Left colon (tissue), 2 donors: ENCODE measurements at places on chromosomes 11 and 22. TPM values are rescaled to one million over a fixed set of nuclear protein-coding genes. Genes with fewer than 3 reads are reported as not detected.

TRMU gene
- total RNA-seq, result 30.9 TPM

EFCAB6 gene
- total RNA-seq, result 1.1 TPM

RPS25 gene
- total RNA-seq, result 750 TPM

DCDC1 gene
- total RNA-seq, result not detected

GRAMD4 gene
- total RNA-seq, result 178 TPM

SYT7 gene
- total RNA-seq, result 24.1 TPM

SOX6 gene
- 7.6 TPM for total RNA-seq

SLC5A4 gene
- total RNA-seq, result not detected

GRCh38 chr11:102843489-102843888 lies at the start of gene MMP3:
TSS of gene MMP3 (minus strand) at chr11:102843609. CDS start at chr11:102843546, 63 bp downstream.
- DNase-seq, result no peak

DNA sequence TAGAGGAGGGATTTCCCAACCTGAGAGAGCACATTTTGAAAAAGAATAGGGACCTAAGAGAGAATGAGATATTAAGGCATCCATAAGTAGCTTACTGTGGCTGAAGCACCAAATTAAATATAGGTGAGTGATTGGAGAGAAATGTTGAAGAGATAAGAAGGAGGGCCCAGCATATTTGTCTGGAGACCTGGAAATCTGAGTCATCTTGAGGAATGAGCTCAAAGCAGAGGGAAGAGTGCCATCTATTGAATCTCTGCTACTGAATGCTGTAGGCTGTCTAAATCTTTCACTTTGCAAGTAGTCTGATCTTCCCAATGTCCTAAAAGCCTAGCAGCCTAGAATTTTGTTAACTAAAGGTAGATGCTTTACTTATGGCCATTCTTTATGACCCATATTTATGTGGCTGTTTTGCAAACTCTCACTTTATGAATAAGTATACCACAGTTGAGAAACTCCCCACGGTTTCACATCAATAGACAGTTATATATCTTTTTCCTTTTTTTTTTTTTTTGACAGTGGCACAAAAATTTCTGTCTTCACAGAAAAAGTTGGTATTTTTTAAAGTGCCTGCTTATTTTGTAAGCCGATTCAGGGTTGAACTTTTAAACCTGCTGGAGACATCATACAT lies 2093.5 kb downstream of the LRRC4C start:
- DNase-seq, result no peak

GRCh38 chr11:118046964-118047700 lies 29.7 kb upstream of the TMPRSS4 start:
- DNase-seq, result no peak

- DNase-seq, result no peak
Measured at GRCh38 chr11:11813288-11813962, 28.3 kb upstream of the USP47 start.

DNA sequence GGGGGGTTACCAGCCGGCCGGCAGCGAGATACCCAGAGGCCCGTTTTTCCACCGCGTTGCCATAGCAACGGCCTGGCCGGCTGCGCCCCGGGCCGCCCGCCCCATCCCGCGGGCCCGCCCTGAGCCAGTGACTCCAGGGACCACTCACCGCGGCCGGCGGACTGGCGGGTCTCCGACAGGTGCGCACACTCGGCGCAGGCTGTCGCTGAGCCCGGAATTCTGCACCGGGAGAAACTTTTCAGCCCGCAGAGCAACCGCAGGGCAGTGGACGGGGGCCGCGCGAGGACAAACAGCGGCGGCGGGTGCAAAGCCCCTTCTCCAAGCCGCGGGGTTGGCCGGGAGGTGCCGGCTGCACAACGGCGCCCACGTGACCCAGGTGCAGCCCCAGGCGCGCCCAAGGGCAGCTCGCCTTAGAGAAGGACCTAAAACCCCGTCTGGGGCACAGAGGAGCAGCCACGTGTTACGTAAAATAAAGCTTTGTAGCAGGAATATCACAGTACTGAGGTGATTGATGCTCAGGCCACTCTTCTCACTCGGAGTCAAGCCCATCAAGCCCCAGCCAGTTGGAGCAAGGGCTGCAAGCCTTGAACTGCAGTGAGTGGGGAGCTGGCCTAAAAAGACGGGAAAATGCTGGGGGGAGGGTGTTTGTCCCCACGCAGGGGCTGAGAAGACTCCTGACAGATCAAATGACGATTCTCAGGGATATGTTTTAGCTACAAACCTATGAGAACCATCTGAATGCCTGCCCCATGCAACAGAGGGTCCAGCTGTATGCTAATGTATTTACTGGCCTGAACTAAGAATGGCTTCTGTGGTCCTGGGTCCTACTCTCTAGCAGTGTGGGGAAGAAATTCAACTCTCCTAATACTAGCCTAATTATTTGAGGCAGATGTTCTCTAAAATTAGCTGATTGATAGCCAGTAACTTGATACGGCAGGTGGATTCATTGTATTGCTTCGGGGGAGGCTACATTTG lies at the start of gene STK33:
Gene STK33 (minus strand): TSS at position 294 of the 975 bp plus-strand sequence. CDS start 119,323 bp downstream, outside the sequence.
- DNase-seq, result peak; percentile 51

- DNase-seq, result peak; percentile 41
Measured at GRCh38 chr11:35138606-35138942, 397 bp upstream of the CD44 start.

DNA sequence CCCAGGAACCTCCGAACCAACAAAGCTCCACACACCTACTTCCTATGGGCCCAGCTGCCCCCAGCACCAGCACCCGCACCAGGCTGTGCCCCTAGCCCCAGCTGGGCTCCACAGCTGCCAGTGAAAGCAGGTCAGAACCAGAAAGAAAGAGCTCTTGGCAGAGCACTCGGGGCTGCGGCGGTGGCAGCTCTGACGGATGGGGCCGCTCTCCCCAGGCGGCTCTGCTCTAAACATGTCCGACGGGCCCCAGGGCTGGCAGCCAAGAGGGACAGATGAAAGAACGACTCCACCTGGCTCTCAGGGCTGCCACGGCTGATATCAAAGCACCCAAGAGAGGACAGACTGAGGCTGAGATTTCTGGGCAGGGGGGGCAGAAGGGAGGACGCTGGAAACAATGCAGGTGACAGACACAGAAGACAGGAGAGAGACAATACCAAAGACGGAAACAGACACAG lies 25.7 kb downstream of the LRFN4 start:
- no peak for DNase-seq

DNA sequence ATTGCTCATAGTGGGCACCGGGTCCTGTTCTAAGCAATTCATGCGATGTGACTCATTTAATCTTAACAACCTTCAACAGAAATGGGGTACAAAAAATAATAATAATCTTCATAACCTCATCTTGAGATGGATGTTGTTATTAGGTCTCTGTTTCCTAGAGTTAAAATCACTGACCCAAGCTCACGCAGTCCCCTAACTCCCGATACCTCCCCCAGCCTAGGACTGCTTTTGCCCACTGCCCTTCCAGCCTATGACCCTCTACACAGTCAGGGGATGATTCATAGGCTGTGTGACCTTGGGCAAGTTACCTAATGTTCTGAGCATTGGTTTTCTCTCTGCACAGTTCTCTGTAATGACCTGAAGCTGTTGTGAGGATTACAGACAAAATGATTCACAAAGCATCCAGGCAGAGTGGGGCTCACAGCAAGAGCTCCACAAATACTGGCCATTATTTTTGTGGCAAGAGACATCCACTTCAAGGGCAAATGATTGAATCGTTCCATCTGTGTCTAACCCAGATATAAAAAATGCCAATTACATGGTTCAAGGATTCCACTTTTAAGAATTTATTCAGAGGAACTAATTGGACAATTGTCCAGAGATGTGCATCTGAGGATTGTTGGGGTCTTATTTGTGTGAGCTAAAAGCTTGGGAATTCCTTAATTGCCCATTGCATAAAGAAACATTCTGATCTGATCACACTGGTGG lies 20.0 kb downstream of the MTFP1 start:
- no peak for DNase-seq

GRCh38 chr11:30006876-30007275 lies 10.0 kb downstream of the KCNA4 start:
- DNase-seq, result no peak

GRCh38 chr11:109405671-109406070 lies 16.3 kb upstream of the C11orf87 start:
- DNase-seq, result no peak

- DNase-seq, result no peak
Measured at GRCh38 chr11:110455718-110456117, 26.0 kb downstream of the FDX1 start.

- no peak for DNase-seq
Measured at GRCh38 chr22:47143249-47143938, 380.9 kb downstream of the TBC1D22A start.

GRCh38 chr22:24525416-24526037 lies 29.4 kb downstream of the GUCD1 start:
- peak; percentile 68 for DNase-seq

DNA sequence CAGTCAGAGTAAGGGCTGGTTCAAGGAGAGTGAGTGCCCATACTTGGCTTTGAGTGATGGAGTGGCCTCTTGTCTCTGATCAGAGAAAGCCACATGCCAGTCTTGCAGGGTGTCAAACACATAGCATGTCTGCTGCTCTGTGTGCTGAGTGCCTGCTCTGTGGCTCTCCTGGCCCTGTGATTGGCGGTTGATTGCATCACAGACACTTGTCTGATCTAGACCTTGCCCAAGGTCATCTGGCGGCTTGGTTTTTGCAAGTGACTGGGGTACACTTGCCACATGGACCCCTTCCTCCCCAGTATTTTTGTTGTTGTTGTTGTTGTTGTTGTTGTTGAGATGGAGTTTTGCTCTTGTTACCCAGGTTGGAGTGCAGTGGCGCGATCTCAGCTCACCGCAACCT lies 10.3 kb downstream of the OSBP2 start:
- DNase-seq, result no peak

DNA sequence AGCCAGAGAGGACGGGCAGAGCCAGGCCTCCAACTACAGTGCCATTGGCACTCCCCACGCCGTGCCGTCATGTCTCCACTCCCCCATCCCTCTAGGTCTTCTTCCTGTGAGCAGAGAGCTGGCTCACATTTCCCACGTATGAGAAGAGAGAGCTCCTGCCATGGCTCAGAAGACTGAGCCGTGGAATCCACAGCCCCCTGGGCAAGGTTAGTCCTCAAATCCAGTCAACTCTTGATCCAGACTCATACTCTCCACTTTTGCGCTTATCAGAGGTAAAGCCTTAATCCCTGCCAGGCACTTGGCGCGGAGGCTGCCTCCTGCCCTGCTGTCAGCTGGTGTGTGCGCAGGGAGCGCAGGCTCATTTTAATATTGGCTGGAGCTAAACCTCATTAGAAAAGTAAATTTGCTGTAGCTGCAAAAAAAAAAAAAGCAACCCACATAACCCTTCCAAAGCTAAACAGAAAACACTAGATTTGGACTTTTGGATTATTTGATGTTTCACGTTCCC lies 4.7 kb downstream of the B3GAT1 start:
- DNase-seq, result no peak

- DNase-seq, result no peak
Measured at GRCh38 chr11:20054584-20054983, 105.7 kb downstream of the DBX1 start.

- no peak for DNase-seq
Measured at GRCh38 chr11:69156673-69157155, 979 bp downstream of the SMIM38 start.
